Activated CD4-positive, alpha-beta T cell treated with anti-CD3 and anti-CD28 coated beads, Interleukin-2, amount 50 U/mL, for 48 hours (primary cell): ENCODE measurements at places on chromosomes 2 and 18.

DNA sequence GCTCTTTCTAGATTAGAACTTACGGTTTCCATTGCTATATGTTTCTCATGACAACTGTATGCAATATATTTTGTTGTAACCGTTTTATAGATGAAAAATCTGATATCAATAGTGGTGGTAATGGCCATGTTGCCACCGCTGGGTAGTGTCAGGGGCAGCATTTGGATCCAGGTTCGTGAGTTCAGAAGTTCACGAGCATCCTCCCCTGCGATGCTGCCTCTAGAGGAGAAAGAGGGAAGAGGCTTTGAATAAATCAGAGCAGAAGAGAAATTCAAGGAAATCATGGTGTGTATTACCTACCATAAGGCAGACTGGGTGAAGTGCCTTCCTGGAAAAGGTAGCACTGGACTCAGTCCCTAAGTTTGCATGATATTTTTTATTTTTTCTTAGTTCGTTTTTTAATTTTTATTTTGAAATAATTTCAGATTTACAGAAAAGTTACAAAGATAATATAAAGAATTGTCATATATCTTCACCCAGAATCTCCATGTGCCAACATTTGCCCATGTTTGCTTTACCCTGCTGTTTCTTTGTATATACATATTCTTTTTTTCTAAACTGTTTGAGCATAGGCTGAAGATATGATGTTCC lies 3.3 kb upstream of the ZBTB7C start:
- DNase-seq: peak; percentile 28

- no peak for DNase-seq
These were observed 1380.1 kb downstream of the SUCLG1 start for GRCh38 chr2:83079007-83079406.

DNA sequence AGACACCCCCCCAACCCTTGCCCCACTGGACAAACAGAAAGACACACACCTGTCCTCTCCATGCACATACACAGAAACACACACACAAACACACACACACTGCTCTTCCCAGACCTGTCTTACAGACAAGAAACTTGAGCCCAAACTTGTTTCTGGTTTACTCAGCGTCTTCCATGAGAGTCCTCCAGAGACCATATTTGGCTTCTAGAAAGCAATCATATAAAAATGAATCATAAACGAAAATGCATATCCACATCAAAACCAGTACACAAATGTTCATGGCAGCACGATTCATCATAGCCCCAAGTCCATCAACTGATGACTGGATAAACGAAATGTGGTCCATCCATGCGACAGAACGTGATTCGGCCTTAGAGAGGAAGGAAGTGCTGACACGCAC lies 84.2 kb upstream of the ASAP2 start:
- no peak for DNase-seq

GRCh38 chr2:23826771-23827170 lies 100.2 kb downstream of the ATAD2B start:
- DNase-seq: no peak

DNA sequence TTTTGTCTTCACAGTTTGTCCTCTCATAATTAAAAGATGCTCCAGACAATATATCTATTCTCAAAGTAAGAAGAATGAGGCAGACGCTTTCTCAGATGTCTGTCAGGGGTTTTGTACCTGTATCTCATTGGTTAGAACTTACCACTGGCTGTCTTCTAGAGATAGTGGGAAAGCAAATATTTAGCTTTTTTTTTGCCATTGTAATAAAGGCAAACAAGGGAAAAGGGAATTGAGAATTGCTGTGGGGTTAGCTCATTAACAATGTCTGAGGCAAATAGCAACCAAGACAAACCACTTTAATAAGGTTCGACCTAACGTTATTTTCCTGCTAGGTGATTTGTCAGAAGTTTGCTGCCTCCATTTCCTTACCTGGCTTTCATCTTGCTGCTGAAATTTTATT lies 30.0 kb downstream of the ZNF638 start:
- DNase-seq: no peak

DNA sequence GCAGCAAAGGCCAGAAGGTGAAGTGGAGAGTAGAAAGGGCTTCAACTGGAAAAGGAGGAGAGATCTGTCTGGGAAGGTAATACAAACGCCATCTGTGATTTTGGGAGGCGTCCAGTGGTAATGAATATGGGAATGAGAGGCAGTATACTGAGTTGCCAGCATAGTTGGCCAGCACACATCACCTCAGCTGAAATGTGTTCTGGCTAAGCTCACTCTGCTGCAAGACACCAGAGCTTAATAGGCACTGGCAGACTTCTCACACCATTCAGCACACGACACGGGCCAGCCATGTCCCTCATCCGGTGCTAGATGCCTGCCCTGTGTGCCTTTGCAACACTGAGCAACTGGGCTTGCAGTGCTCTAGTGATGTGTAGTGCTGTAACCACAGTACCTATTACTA lies 277.1 kb downstream of the PIEZO2 start:
- DNase-seq: no peak

- DNase-seq: no peak
These were observed 99.9 kb downstream of the NFATC1 start for GRCh38 chr18:79495591-79496071.

- DNase-seq: no peak
These were observed 122.5 kb downstream of the RNF152 start for GRCh38 chr18:61770279-61770678.

GRCh38 chr2:165294912-165295311 lies 55.7 kb downstream of the SCN2A start:
- no peak for DNase-seq

- no peak for DNase-seq
These were observed 189.1 kb downstream of the TWIST2 start for GRCh38 chr2:239036819-239037558.

DNA sequence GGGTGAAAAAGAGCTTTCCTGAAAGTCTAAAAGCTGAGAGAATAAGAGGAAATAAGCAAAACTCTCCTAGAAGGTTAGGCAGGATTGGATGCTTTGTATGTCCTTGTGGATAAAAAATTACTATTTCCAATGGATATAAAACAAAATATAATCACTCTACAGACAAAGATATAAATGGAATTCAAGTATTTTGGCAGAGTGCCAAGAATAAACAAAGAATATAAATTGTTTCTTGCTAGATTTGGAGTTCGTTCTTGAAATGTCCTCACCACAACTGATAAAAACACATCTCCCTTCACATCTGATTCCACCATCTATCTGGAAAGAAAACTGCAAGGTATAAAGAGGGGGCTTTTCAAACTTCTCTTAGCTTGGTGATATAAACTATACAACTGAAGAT lies 13.3 kb downstream of the SULT1C3 start:
- DNase-seq: no peak

DNA sequence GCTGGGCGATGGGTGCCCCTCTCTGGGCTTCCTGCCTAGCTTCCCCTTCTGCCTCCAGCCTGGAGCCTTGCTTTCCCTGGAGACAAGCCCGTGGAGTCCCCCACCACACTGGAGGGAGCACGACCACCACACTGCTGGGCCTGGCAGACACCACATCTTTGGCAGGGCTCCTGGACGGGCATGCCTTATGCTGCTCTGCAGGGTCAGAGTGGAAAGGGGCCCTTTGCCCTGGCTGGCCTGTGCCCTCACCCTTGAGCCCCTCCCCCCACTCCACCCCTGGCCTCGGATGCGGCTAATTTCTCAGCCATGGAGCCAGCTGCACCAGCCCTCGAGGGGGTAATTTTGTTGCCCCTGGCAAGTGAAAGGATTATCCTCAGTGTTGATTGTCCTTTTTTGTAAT lies 194.5 kb downstream of the LOXHD1 start:
- no peak for DNase-seq

- no peak for DNase-seq
These were observed 22.3 kb downstream of the KIAA1328 start for GRCh38 chr18:36851202-36851590.

DNA sequence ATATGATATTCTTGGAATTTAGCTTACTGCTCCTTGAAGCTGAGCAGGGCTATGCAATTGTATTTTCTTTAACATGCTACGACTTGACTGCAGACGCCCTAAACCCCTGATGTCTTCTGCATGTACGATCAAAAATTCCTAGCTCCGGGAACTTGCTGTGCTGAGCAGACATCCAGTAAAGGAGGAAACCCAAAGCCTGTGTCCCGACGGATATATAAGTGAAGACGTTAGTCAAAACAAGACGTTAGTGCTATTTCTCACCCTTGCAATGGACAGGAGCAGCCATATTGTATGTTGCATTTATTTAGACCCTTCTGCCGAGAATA lies 51.5 kb downstream of the SETBP1 start:
- DNase-seq: no peak

GRCh38 chr18:36761186-36761698 lies 67.6 kb downstream of the TPGS2 start:
- DNase-seq: no peak

DNA sequence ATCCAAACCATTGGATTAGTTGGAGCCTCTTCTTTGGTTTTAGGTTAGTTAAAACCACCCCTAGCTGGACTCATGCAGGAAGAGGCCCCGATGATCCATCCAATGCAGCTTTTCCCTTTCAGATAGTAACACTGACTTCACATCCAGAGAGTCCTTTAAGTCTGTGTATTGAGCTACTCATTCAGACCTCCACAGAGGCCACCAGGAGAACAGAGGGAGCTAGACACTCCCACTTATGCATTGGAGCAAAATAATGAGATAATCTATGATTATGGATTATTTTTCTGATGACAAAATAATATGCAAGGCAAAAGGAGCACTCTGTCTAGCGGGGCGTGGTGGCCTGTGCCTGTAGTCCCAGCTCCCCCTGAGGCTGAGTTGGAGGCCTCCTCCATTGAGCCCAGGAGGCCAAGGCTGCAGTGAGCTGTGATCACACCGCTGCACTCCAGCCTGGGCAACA lies 1.6 kb upstream of the ROCK2 start:
- no peak for DNase-seq

DNA sequence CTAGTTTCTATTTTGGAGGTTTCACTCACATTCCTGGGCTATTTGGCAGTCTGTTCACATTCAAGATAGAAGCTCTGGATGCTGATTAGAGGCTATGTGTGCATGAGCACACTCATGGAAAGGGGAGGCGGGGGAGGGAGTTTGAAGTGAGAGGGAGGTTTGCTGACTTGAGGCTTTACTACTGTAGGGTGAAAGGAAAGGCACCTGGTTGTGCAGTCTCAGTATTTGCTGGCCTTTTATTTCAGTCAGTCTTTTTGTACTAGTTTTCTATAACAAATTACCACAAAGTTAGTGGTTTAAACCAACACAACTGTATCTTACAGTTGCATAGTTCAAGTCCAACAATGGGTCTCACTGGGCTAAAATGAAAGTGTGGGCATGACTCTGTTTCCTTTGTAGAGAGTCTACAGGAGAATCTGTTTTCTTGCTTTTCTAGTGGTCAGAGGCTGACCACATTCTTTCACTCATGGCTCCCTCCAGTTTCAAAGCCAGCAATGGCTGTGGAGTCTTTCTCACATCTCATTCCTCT lies 47.7 kb upstream of the NR4A2 start:
- no peak for DNase-seq

GRCh38 chr18:47990981-47991380 lies 60.5 kb upstream of the SMAD2 start:
- DNase-seq: no peak

- no peak for DNase-seq
These were observed 99.6 kb downstream of the ADD2 start for GRCh38 chr2:70668432-70668831.

- DNase-seq: no peak
These were observed 768.1 kb downstream of the TMEM182 start for GRCh38 chr2:103529798-103530502.

DNA sequence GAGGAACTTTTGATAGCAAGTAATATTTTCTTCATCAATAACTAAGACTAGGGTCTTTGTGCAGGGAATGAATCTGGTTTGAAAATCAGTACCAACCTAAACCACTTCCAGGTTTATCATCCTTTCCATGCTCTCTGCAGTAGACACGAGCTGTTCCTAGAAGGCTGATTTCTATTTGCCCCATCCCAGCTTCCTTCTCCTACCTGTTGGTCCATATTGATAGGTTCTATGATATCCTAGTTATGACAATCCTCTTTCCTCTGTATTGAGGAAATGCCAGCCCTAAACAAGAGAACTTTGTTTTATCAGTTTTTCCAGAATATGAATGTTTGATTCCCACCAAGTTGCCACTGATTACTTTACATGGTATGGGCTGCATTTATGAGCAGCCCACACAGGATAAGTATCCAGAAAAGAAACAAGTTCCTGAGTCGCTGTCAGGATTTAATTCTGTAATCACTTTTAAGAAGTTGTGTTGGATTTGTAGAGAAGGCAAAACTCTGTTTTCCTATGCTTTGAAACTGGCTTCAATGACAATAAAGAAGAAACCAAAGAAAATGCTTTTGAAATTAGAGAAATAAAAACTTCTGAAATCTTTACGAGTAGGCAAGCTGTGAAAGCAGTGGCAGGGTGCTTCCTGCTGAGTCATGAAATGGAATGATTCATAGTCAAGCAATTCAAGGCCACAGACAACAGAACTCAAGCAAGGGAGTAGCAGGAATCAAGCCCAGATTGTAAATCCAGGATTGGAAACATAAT lies 37.3 kb upstream of the TANK start:
- DNase-seq: no peak

DNA sequence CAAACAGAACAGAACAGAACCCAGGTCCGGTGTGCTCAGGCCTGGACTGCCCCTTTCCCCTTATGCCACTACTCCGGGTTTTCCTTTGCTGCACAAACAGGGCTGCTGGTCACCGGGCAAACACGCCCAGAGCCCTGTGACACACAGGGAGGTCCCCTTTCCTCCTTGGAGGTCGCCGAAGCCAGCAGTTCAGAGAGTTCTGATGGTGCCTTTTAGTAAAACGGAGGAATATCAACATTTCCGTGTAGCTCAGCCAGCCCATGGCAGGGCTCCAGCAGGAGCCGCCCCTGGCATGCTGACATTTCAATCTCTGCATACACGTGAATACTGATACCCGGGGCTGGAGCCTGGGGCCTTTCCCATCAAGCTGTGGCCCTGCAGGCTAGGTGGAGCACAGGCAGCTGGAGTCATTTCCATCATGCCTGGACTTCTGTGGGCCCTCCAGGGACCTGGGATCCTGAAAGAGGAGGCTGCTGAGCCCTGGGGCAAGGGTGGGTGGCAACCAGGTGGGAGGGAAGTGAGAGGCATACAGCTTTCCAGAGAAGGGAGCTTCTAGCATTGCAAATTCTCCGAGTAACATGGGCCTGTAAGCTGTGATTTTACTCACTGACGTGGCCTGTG lies 91.4 kb upstream of the PXDN start:
- no peak for DNase-seq

DNA sequence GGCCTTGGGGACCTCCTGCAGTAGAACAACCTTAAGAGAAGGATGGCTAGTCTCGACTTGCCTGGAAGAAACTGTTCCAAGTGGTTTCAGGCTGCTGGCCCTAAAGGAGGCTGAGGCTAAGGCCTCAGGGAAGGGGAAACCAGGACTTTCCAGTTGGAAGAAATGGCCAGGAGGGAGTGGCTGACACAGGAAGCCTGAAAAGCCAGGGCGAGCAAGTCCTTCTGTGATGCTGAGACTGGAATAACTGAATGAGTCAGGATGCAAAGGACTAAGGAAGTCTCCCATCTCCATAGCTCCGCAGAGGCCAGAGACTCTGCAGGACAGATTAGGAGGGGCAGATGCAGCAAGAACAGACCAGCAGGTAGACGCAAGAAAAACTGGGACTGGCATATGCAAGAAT lies 7.4 kb downstream of the HTRA2 start:
- no peak for DNase-seq

- no peak for DNase-seq
These were observed 56.6 kb upstream of the SLC1A4 start for GRCh38 chr2:64932371-64933216.
